ENCODE measurements at places on chromosomes 11 and 22.

GRCh38 chr11:34468209-34468841 lies 29.6 kb downstream of the CAT start:
- no peak for DNase-seq

DNA sequence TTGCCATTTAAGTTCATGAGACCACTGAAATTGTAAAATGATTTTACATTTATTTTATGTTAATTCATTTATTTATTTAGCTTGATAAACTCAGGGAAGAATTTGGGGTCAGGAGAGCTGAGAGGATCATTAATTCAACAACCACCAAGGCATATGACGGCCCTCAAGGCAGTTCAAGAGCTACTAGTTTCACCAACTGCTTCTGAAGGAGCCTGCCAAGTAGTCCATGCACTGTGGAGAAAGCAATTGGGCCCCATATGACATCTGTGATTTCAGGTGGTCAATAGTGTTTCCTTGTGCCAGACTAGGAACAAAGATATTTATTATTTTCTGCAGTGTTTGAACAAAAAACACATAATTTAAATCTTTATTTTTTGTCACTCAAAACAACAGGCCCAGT lies 236.4 kb downstream of the CASP12 start:
- no peak for DNase-seq

- no peak for DNase-seq
Observed at GRCh38 chr22:16776080-16776479, 49.1 kb downstream of the XKR3 start.

DNA sequence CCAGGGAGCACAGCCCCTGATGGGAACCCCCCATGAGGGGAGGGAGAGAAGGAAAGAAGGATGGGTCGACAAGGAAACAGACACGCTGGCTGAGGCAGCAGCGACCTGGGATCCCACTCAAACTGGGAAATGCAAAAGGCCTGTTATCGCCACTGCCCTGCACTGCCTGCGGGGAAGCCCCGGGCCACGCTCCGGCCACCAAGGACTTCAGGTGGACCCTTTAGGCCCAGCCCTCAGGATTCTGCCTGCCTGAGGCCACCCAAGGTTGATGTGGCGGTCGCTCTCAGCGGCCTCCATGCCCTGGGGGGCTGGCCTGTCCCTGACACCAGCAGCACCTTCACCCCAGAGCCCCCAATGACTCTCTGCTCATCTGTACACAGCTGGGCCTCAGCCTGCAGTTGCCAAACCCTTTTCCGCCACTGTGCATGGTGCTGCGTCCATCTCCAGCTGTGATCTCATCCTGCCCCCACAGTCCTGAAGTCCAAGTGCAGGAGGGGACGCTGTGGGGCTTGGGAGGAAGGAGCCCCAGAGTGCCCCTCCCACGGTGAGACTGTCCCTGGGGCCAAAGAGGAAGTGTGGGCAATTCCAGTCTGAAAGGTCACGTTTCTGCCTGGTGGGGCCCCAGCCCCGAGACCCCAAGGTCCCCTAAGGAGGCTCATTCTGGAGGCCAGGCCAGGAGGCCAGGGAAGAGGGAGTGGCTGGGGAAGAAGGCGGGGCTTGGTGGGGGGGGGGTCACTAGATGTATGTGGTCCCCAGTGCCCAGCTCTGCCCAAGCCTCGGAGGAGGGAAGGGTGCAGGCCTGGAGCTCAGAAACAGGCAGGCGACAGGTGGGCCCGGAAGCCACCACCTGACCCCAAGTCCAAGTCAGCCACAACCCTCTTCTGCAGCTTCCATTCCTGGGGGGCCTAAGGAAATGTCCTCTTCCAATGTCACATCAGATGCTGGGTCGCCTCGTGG lies 31.6 kb downstream of the OSBPL5 start:
- DNase-seq, result no peak

Data from cortex of kidney (tissue), 1 donor.